ENCODE measurements at places on chromosomes 4 and X.
A peak's percentile ranks its signal among the peaks of the same experiment; 100 is the strongest.

DNA sequence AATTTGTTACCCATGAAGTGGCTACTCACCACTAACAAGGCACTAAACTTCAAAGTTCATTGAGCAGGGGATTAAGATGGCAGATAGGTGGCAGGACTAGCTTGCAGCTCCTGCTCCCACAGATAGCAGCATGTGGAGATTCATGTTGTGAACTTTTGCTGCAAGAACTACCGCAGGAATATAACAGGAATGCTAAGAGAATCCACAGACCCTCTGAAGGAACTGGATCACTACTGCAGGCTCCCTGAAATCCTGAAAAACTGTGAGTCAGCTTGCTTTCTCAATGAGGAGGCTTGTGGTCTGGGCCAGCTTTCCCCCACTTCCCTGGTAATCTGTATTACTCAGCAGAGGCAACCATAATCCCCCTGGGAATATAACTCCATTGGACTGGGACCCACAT is 118.5 kb upstream of the VCX2 start:
- no peak for DNase-seq

DNA sequence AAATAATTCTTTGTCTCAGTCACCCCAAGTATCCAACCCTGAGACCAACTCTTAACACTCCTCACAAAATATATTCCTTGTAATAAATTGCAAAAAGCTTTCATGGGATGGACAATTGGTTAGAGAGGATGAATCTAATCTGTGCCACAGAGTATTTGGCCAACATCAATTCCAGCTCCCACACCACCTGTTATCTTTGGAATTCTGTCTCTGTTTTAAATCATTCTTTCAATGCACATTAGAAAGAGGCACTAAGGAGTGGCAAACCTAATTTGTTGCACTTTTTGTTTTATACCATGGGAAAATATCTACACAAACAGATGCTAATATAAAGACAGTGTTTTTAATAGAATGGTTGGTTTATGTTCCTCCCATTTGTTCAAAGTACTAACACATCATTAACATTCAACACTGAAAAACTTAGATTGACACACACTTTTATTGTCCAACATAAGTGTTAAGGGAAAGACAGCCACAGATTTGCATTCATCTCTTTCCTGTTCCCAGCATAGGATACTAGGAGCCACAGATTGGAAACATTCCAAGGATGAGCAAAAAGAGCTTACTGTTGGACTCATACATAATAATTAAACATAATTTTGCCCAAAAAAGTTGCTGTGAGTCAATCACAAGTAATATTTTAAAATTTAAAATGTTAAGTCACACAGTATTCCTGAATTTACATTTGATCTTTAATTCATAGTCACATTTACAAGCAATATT is 116.4 kb downstream of the PPA2 start:
- DNase-seq, result no peak

DNA sequence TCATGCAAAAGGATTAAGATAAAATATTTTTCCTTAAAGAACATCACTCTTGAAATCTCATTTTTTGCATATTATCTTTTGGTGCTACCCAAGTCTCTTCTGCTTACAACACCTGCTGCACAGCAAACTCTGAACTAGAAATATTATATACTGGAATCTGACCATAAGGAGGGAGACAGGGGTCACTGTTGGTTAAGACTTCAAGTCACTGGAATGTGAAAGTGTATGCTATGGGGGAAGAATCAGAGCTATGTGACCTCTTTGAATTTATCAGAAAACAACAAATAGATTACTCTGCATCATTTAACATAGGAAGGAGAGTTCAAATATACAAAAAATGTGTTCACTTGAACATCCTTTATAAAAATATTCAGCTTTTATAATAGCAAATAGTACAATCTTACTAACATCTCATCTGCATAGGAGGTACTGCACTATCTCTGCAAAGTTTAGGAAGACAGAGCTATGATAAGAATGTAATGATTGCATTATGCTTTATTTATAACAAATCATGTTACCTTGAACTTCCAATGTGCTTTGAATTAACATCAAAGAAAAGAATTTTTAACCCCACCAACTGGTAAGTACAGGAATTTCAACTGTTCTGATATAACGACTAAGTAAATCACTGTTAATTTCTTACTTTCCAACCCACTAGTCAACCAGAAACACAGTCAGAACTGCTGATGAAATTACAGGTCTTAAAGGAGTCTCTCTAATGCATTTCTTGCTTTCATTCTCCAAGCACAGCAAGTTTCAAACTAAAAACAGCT is 69.8 kb downstream of the ZNF827 start:
- no peak for DNase-seq

GRCh38 chr4:2253160-2254084 is 8.5 kb downstream of the MXD4 start:
- no peak for DNase-seq

DNA sequence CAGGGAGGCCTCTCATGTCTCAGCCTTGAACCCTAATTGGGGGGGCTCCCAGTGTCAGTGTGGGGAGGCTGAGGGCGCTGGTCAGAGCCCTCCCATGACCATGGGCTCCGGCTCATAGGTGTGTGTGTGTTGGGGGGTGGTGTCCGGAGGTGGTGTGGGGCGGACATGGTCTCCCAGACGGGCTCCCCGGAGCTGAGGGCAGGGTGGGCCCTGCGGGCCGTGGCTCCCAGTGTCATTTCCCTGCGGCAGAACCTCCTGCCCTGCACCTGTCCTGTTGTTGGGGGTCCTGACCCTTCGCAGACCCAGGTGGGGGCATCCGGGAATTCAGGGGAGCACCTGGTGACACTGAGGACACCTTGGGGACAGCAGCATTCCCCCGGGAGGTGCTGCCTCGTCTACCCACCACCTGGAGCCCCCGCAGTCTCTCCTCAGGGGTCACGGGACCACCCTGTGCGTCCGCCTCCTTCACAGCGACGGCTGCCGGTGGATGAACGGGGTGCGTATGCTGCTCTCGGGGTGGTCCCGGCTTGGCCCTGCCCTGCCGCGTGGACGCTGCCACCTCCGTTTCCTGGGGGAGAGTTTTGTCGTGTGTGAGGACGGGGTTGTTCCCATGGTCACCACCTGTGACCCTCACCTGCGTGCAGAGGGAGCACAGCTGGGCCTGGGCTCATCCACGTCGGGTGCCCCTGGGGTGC is 14.5 kb upstream of the GTPBP6 start:
- no peak for DNase-seq

- no peak for DNase-seq
These were observed 238.3 kb downstream of the KCNIP4 start for GRCh38 chr4:21710179-21710835.

- DNase-seq, result no peak
These were observed 45.0 kb upstream of the ACSL1 start for GRCh38 chr4:184870718-184871117.

GRCh38 chrX:72011734-72012133 is 101.1 kb downstream of the NHSL2 start:
- no peak for DNase-seq

GRCh38 chrX:132367984-132368383 is 120.9 kb downstream of the MBNL3 start:
- no peak for DNase-seq

GRCh38 chrX:19695884-19696283 is 180.6 kb upstream of the MAP3K15 start:
- DNase-seq, result no peak

DNA sequence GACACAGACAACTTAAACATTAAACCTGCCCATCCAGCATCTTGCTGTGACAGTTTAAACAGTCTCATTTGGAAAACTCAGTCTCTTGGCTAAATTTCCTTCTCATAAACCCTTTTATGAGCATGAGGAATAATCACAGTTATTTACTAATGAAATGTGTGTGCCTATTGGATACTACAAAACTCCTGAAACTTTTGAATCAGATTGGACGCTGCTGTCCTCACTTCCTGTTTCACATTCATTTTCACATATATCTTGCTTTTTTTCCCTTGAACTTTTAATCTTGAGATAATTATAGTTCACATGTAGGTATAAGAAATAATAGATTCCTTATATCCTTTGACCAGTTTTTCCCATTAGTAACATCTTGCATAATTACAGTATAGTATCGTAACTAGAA is 111.7 kb downstream of the CDKL5 start:
- no peak for DNase-seq

DNA sequence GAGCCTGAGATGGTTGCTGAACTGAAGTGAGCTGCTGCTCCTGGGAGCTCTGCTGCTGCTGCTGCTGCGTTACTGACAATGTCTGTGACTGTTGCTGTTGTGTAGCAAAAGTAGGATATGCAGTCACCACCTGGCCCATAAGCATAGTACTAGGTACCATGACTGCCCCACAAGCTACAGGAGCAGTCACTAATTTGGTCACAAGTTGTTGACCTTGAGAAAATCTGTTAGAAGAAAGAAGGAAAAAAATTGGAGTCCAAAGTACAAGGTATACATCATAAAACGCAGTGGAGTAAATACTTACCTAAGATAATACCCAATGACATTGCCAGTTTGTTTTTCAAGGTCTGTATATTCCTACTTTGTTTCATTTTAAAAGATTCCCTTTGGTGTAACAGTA is 42.6 kb downstream of the TMEM165 start:
- no peak for DNase-seq

DNA sequence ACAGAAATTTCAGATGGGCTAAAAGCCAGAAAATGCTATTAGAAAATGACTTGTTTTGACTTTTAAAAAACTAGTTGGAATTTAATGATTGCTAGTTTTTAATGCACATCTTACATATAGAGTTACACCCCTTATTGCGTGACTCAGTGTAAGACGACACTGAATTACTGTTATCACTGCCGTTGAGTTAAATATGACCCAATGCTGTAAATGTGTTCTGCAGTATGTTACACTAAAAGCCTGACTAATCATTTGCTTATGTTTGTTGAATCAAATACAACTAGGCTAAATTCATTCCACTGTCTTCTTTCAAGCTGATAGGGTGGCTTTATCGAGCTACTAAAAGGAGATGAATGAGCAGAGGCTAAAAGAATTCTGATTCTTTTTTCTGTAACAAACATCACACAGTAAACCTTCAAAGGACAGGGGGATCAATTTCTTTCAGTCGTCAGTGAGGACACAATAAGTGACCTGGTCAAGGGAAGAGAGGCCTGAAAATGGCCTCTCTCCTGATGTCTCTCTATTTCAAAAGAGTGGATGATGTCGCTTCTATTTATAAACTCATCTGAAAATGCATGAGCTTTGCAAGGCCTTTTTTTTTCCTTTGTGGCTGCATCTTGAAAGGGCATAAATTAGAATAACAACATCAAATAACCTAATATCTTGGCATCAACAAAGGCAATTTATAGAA is 142.2 kb upstream of the KCNIP4 start:
- no peak for DNase-seq

DNA sequence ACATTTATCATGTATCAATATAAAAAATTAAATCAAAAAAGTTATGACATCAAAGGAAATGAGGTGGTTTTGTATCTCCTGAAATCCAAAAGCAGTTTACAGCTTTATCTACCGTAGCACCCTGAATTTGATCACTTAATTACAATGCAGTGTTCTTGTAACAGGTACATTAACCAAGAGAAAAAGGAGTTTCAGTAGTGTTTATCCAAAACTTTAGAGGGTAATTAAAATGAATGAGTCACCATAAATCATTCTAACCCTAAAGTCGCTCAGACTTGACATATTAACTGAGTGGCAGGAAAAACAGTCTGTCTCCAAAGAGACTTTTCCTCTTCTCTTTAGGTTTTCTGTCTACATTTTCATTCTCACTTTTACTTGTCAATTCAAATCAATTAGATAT is 907.6 kb upstream of the EPHA5 start:
- DNase-seq, result no peak

GRCh38 chr4:79134767-79135166 is 191.1 kb downstream of the NAA11 start:
- no peak for DNase-seq

DNA sequence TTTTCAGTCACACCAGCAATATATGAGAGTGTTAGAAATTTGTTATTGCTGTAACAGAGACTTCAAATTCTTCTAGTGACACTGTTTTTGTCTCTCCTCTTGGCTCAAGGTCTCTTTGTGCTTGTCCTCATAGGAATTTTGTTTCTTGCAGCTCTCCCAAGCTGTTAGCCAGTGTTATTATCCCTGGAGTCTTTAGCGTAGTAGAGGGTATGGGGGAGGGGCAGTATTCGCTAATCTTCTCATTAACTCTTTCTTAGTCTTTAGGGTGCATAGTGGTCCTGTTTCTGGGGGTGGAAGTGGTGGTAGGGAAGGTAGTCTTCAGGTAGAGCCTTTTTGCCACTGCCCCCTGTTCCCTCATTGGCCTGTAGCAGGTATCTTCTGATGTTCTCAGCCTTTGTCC is 79.4 kb downstream of the JADE3 start:
- DNase-seq, result no peak

DNA sequence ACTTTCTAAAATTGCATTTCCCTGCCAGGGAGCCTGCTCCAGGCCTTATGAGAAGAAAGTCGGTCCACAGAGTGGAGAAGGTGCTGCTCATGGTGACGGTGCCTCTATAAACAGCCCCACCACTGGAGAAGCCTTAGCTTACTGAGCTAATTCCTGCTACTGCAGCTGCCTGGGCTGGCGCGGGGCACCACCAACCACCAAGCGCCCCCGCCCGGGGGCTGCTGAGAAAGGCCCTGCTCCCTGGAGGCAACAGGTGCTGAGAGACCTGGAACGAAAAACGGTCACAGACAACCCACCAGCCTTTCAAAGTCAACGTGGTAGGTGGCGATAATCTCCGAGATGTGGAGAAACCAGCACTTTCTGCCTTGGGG is 2.9 kb downstream of the HCFC1 start:
- DNase-seq, result peak; percentile 74

DNA sequence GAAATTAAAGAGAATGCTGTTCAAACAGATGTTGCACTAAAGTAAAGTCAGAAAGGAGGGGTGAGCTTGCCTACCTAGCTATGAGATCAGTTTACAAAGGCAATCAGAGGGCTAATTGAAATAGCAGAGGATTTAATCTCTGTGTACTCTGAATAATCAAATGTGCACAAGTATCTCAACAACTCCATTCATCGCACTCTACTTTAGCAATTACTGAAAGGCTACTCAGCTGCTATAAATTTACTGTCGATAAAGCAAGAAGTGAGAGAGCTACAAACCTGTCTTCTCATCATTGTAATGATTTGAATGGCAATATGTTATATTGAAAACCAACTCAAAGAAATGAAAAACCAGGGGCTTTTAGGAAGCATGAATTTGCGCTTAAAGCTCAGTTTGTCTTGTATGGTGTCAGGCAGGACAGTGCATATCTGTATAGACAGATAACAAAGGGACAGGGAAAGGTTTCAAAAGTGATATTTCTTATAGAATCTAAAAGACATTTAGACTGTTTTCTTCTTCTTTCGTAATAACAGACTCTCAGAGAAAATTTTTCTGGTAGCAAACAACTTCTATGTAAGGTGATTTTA is 34.8 kb downstream of the GC start:
- DNase-seq, result no peak
